ENCODE measurements at places on chromosomes 7 and 10.

DNA sequence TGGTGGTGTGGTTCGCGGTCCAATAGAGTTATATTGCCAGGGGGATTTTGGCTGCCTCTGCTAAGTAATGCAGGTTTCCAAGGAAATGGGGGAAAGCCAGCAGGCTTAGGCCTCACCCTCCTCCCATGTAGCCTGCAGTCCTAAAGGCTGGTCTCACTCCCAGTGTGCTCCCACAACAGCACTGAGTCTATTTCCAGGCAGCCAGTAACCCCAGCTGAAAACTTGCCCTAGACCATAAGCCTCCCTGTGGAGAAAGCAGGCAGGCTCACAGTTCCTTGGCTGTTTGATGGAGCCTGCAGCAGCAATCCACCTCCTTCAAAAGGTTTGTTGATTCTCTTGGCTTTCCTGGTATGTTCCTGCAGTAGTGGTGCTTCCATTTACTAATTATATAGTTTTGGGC, 220.0 kb upstream of the ZNF804B start:
- H3K27ac ChIP-seq: no peak overlapping the region
- DNase-seq: no peak
- no peaks in the 10 kb centered on the region for H3K27me3 ChIP-seq
- H3K4me3 ChIP-seq: no peak overlapping the region

DNA sequence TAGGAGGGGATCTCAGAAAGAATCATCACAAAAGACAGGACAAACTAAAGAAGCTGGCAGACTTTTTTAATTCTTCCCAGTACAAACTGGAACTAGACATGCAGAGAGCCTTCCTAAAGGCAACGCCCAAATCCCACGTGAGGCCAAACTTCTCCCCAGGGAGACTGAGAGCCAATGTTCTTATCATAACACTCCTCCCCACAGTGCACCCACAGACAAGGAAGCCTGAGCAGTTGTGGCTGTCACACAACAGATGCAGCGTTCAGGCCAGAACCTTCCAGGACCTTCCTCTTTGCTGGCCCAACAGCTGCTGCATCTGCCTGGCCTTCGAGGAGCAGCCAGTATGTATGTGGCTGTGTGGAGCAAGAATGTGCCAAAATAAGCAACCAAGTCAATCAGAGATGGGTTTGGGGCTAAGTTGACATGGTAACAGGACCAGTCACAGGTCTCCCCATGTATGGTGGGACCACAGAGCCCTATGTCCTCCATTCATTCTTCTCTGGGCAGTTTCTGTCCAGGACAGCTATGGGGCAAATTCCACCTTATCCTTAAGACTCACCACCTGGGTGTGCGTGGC, 34.9 kb downstream of the SRPK2 start:
- no peaks in the 10 kb centered on the region for H3K36me3 ChIP-seq
- no peak overlapping the region for H3K27ac ChIP-seq
- no peak for DNase-seq

- no peaks in the 10 kb centered on the region for H3K36me3 ChIP-seq
- H3K27ac ChIP-seq: peak overlapping the region; percentile 95
- H3K27me3 ChIP-seq: no peaks in the 10 kb centered on the region
- H3K4me1 ChIP-seq: peaks cover 28% of the 10 kb centered on the region
Measured at GRCh38 chr10:127148933-127149220, 47.5 kb downstream of the INSYN2A start.

DNA sequence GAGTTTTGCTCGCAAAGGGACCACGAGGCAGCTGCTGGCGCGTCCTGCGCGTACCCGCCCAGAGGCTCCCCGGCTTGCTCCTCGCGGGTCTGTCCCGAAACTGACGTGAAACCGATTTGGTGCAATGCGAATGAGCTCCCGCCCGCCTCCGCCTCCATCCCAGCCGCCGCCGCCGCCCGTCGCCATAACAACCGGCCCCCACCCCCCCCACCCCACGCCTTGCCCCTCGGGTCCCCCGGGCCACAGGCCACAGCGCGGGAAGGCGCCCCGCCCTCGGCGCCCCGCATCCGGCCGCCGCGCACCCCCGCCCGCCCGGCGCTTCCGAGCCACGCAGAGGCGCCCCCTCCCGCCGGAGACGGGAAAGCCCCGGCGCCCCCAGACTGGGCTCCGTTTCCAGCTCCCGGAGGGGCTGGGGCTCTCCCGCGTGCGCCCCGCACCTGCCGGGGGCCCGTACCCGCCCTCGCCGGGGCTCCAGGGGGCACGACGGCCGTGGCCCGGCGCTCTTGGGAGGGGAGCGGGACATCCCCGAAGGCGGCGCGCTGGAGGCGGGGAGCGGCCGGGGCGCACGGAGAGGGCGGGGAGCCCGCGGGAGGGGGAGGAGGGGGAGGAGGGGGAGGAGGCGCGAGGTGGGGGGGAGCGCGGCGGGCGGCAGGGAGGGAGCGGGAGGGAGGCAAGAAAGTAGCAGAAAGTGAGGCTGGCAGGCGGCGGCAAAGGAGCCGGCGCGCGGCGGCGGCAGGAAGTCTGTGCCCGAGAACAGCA, at the start of gene CAMK1D:
Gene CAMK1D, plus strand, starts transcription at position 678 of the 759 bp plus-strand sequence.
- H3K27ac ChIP-seq: no peak within 1 kb of the TSS
- DNase-seq: peak; percentile 40
- H3K27me3 ChIP-seq: peaks cover 13% of the 10 kb centered on the region

DNA sequence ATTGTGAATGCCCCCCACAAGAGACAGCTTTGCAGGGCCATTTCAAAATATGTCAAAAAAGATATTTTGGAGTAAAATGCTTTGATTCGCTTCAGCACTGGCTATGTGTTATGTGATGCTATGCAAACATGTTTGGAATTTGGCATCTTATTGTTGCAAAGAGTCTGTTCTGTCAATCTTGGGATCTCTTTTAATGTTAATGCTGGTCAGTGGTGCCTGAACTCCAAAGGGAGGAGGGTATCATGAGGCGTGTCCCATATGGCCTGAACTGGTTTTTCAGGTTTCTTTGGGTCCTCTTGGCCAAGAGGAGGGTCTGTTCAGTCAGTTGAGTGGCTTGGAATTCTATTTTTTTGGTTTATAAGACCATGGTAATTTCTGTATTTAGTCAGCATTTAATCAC, 81.4 kb downstream of the HECW1 start:
- no peaks in the 10 kb centered on the region for H3K36me3 ChIP-seq
- H3K27ac ChIP-seq: no peak overlapping the region
- H3K27me3 ChIP-seq: no peaks in the 10 kb centered on the region
- DNase-seq: no peak
- peaks cover 4% of the 10 kb centered on the region for H3K4me1 ChIP-seq

DNA sequence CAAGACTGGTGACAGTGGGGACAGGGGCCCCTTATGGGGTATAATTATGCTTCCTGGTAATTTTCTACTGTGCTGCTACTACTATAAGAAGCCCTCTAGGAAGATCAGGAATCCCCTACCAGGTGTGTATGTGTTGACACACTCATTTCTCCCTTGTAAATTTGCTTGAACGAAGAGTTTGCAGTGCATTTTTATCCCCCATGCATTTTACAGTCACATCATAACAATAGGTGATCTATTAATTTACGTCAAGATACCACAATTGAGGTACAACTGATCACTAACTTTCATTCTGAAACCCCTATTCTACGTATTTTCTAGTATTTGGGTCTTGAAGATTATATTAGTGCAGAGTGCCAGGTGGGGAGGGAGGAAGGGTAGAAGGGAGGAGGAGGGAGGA, 252.2 kb downstream of the NSUN6 start:
- H3K27me3 ChIP-seq: no peaks in the 10 kb centered on the region
- no peaks in the 10 kb centered on the region for H3K4me1 ChIP-seq
- H3K27ac ChIP-seq: no peak overlapping the region
- DNase-seq: no peak
- no peak overlapping the region for H3K4me3 ChIP-seq

DNA sequence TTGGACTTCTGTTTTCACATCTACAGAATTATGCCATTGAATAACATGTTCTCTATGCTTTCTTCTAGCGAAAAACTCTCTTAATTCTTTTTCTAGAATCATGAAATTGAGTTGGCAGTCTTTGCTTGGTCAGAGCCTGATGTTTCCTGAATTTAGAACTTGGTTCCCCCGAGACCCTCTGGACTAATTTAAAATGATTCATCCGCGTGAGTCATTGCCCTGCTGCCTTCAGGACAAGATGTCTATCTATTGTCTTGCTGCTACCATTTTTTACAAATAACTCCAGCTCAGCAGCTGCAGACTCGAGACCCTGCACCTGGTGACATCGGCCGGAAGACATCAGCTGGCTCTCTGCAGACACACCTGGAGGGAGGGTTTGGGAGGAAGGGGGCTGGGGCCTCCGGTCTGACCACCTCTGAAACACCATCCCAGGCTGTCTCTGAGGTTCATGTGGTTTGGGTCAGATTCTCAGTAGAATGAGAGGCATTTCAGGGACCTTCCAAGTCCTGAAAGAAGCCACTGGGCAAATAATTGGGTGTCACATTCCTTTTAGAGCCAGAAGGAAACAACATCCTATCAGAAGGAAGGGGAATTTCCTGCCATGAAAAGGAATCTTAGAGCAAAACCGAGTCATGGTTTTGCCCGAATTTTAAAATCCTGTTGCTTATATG, 20.9 kb upstream of the KLF6 start:
- DNase-seq: peak; percentile 96
- peak overlapping the region; percentile 100 for H3K27ac ChIP-seq
- peaks cover 70% of the 10 kb centered on the region for H3K4me1 ChIP-seq
- no peaks in the 10 kb centered on the region for H3K36me3 ChIP-seq
- no peaks in the 10 kb centered on the region for H3K27me3 ChIP-seq

All from endothelial cell of umbilical vein (primary cell).